ENCODE measurements at places on chromosomes 13 and 19.

- peak; percentile 95 for DNase-seq
Observed at GRCh38 chr19:37370880-37371661, at the start of gene ZNF527. ZNF527 (plus strand) TSS chr19:37371099; CDS start chr19:37374199, 3,100 bp downstream.

- no peak for DNase-seq
Observed at GRCh38 chr13:91291078-91291477, 56.4 kb upstream of the MIR17HG start.

- DNase-seq = no peak
Observed at GRCh38 chr19:39746836-39747529, 9.2 kb upstream of the CLC start.

DNA sequence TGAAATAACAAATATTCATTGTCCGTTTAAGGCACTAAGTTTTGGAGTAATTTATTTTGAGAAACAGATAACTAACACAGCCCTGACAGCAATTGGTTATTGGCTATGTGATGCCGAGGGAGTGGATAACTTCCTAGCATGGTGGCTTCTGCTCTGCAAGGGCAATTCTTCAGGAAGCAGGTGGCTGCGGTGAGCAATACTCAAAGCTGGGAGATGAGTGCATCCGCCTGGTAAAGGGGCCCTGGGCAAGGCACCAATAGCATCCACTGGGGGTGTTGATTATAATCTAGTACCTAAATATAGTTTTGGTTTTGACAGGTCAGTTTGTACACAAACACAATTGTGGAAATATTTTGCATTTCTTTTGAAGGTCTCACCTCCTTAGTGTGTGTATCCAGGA lies 41.0 kb downstream of the CCDC70 start:
- DNase-seq = no peak

DNA sequence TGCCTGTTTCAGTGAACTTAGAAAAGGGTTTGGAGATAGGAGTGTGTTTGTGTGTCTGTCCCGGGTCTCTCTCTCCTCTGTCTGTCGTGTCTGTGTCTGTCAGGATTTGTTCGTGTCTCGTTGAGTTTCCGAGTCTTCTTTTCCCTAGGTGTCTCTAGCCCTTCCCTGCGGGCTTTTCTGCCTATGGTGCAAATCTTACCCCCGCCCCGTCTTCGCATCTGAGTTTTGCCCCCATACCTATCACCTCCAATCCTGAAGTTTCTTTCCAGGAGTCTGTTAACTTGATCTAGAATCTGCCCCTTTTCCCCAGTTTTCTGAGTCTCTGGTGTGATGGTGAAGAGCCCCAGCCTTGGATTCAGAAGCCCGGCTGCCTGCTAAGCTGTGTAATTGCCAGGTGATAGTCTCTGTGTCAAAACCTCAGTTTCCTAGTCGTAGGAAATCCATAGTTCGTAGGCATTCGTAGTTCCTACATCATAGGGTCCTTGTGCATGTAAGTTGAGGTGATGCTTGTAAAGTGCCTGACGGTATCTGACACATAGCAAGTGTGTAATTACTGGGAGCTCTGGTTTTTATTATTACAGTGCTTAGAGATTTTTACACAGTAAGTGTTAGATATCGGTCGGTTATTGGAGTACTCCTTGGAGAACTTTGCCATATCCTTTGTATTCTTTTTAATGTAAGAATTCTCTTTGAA lies 782 bp downstream of the EPN1 start:
- DNase-seq = no peak

GRCh38 chr19:29926031-29926430 lies 16.0 kb upstream of the URI1 start:
- no peak for DNase-seq

DNA sequence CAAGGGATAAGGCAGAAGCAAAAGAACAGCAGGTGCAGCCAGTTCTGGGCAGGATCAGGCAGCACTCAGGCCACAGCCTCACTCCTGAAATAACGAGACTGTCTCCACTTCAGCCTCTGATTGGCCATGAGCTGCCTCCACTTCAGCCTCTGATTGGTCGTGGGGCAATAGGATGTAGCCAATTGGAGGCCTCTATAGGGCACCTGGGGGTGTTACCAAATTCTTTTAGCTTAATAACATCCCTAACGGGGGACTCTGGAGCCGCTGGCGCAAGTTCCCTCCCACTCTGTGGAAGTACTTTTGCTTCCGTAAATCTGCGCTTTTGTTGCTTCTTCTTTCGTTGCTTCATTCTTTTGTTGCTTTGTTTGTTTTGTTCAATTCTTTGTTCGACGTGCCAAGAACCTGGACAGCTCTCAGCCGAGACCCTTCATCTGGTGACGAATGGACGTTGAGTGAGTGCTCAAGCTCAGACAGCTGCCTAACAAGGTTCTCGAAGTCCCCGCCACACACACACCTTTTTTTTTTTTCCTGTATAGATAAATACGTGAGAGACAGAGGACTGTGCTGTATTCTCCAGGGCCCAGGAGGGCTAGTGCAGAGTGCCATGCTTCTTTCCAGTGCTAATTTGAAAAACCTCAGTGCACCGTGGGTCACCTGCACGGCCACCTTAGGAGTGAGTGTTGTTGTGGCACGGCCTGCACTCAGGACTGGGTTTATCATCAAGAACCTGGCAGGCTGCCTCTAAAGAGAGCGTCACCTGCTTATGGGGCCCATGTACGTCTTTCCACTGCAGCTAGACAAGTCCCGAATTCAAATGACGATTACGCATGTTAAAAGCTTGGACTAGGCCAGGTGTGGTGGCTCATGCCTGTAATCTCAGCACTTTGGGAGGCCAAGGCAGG lies 32.0 kb upstream of the TUBGCP3 start:
- no peak for DNase-seq

GRCh38 chr19:44984005-44984404 lies 17.3 kb upstream of the RELB start:
- DNase-seq = no peak

DNA sequence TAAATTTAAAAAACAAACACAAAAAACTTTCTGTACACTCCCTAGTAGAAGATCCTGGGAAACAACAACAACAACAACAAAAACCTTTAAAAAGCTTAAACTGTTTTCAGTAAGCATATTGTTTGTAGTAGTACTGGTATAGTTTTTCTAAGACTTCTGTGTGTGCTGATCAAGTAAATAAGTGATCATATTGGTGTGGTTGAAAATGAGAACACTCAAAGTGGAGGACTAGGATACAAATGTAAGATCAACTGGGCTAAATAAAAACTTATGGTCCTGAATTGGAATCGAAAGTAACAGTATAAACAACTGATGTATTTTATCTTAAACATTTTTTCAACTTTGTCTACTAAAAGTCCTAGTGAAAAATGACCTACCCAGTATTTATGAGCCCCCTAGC lies 135.5 kb downstream of the FOXO1 start:
- DNase-seq = no peak

- no peak for DNase-seq
Observed at GRCh38 chr13:101343128-101343787, 73.0 kb downstream of the NALCN start.

DNA sequence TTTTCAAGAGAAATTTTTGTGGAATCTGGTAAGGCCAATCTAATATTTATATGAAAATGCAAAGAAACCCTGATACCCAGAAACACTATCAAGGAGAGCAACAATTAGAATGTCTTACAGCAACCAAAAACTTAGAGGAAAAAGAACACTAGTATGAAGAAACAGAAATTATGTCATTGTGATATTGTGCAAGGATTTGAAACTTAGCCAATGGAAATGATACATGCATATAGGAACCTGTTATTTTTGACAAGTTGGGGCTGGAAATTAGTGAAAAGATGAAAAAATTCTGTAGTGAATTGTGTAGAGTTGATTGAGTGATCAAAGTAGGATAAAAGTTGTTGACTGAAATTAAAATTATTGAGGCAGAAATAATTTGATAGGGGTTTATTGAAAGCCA lies 792.6 kb upstream of the SLITRK6 start:
- DNase-seq = no peak

GRCh38 chr13:34035676-34036325 lies 217.9 kb downstream of the RFC3 start:
- no peak for DNase-seq

- DNase-seq = no peak
Observed at GRCh38 chr13:30394751-30395191, 27.5 kb upstream of the UBE2L5 start.

- no peak for DNase-seq
Observed at GRCh38 chr19:50327013-50327412, 2.2 kb downstream of the KCNC3 start.

GRCh38 chr13:72174549-72174948 lies 307.5 kb upstream of the DACH1 start:
- no peak for DNase-seq

GRCh38 chr13:90866006-90866405 lies 481.5 kb upstream of the MIR17HG start:
- DNase-seq = no peak
